ENCODE measurements at places on chromosomes 7 and 10. TPM values are rescaled to one million over a fixed set of nuclear protein-coding genes. Genes with fewer than 3 reads are reported as not detected.

DNA sequence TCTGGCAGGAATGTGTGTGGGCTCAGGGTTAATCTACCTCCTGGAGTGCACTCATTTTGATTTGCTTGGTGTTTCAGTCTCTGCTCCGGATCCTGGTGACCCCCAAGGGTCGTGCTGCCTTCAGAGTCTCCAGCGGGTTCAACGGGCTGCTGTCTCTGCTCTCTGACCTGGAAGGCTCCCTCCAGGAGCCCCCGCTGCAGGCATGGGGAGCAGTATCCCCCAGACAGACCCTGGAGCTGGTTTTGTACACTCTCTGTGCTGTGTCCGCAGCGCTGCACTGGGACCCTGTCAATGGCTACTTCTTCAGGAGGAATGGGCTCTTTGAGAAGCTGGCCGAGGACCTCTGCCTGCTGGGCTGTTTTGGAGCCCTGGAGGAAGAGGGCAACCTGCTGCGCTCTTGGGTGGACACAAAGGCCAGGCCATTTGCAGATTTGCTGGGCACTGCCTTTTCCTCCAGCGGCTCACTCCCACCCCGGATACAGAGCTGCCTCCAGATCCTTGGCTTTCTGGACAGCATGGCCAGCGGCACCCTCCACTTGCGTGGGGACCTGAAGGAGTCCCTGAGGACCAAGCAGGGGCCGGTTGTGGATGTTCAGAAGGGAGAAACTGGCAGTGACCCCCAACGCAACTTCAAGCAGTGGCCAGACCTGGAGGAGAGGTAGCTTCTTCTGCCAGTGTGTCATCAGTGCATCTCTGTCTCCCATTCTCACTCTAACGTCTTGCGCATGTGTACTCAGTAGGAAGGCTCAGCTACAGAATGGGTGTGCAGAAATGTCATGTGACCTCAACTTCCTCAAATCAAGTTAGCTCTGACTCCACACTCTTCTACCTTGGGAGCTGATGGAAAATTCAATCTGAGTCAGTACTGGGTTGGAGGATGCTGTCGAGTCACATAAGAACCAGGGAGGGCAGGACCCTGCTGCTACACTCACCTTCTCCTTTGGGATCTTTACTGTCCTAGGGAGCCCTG is 58.5 kb downstream of the WDFY4 start:
- no peak for DNase-seq

DNA sequence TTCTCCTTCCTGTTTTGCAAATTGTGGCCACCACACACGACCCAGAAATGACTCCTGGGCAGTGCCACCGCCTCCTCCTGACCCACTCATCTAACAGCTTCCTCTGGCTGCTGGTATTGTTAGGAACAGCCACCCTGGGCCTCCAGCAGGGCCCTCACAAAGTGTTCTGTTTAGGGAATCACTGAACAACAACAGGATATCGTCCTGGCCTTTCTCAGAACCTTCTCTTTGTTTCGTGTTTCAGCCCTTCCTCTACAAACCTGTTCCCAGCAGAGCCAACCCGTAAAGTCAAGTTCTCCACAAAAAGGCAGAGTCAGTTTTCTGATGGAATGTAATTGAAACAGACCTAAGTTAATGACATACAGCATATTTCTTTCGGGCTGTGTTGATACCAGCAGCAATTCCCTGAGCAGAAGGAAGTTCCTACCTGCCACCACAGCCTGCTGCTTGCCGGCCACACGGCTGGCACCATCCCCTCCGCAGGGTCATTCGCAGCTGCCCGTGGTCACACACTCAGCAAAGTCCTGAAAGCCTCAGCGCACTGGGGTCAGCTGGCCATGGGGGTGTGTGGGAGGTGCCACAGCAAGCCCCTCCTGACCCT is 91.7 kb upstream of the PITRM1 start:
- no peak for DNase-seq

DNA sequence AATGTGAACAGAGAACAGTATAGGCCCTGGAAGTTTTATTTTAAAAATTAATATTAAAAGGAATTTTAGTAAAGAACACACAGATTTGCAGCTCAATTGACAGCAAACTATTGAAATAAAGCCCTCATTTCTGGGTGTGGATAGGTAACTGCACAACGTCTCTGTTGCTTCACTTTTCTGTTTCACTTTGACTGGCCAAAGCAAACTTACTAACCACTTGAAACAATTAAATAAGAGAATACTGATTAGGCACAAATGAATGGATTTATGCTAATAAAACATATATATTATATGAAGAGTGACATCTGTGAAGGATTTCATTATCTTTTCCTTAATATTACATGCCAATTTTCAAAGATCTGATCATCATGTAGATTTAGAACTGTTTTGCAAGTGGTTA is 11.9 kb downstream of the ZNF804B start:
- DNase-seq, result no peak

- no peak for DNase-seq
Observed at GRCh38 chr7:35988105-35988504, 164.9 kb upstream of the EEPD1 start.

The HTRA1 gene
- total RNA-seq, result 7.9 TPM

The ELFN1 gene
- total RNA-seq, result 0.14 TPM

All from transverse colon (tissue), 4 donors.